NCI-H446 treated with DMSO at 0.1 percent for 48 hours (cell line): ENCODE measurements at places on chromosomes 7 and 10.

- DNase-seq: no peak
Measured at GRCh38 chr10:31648966-31649365, 279.7 kb downstream of the ARHGAP12 start.

GRCh38 chr7:138992052-138992531, 10.9 kb upstream of the KIAA1549 start:
- peak; percentile 3 for DNase-seq

DNA sequence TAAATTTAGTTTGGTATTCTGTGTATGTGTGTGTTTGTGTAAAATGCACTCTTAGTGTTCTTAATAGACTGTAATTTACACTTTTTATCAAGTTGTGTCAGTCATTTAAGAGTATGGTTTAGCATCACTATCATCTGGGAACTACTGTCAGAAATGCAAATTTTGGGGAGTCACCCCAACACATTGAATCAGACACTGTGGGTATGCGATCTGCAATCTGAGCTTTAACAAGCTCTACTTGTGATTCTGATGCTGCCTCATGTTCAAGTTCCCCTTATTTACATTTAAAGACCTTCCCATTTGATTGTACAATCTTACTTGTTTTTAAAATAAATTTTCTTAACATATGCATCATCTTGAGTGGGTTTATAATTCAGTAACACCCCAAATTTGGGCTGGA, 218.1 kb upstream of the FOXP2 start:
- no peak for DNase-seq

DNA sequence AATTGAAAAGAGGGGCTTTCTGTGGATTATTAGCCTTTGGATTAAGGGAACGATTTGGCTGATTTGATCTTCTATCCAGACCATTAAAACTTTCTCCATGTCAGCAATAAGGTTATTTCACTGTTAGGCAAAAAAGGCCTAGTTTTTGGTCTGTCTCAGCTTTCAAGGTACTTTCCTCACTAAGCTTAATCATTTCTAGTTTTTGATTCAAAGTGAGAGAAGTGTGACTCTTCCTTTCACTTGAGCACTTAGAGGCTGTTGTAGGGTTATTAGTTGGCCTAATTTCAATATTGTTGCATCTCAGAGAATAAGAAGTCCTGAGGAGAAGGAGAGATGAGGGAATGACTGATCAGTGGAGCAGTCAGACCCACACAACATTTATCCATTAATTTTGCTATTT, 596.0 kb upstream of the TPK1 start:
- no peak for DNase-seq
